ENCODE measurements at places on chromosomes 2 and 18.

DNA sequence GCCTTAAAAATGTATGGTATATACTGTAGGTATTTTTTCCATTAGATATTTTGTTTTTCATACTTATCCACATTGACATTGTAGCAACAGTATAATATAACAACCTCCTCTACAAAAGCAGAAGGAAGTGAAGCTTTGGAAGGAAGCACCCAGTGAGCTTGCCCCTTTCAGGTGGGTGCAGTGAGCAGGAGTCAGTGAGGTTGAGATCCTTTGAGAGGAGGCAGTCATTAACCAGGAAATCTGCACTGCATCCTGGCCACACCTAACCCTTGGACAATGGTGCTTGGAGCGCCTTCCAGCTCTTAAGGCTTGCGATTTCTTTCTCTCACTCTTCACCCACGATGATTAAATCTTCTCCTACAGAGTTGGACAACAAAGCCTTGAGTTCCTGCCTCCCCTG is 13.9 kb downstream of the IL37 start:
- no peak for DNase-seq

DNA sequence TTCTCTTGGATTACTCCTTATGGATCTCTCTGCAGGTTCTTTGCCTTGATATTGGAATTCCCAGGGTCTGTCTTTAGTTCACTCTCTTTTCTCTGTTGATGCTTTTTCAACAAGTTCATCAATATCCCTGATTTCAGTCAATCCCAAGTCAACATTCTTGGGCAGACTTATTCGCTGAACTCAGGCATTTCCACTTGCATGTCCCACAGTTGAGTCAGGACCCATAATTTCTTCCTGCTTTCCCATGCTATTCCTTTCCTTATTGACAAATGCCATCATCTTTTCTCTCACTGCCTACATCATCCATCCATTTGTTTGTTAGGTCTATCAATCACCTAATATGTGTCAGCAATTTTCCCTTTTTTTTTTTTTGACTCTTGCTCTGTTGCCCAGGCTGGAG is 11.6 kb downstream of the GPD2 start:
- no peak for DNase-seq

GRCh38 chr2:73386342-73386868 is 769 bp downstream of the ALMS1 start:
- no peak for DNase-seq

DNA sequence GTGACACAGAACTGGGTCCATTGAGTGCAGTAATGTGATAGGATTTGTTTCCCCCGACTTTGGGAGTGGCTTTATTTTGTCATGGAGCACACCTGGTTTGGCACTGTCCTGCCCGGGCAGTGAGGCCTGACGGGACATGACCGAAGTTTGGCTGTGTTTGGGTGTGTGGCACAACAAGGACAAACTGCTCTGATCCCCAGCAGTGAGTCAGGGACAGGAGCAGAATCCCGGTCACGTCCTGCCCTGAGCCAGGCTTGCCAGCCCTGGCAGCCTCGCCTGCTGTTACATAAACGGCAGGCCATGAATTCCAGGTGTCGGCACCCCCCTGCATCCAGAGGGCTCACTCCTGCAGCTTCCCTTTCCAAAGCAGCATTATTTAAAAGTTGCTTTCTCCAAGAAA is 45.7 kb downstream of the IMPA2 start:
- DNase-seq = no peak

DNA sequence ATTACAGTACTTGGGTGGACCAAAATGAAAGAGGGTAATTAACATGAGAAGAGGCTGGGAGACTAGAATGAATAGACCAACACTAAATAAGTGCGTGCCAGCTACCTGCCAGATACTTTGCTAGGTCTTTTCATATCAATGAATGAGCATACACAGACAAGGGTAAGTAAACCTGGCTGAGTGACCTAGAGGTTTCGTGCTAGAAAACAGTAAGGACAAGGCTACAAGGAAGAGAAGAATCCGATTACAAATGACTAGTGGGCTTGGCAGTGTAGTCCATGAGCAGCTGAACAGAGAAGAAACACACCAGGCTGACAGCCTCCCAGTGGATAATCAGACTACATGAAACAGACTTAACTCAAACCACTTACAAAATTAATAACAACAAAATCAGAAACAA is 64.6 kb downstream of the THADA start:
- no peak for DNase-seq

GRCh38 chr2:159890551-159891266 is 92.7 kb upstream of the CD302 start:
- DNase-seq = no peak

- no peak for DNase-seq
Observed at GRCh38 chr2:149899390-149899789, 311.8 kb upstream of the MMADHC start.

DNA sequence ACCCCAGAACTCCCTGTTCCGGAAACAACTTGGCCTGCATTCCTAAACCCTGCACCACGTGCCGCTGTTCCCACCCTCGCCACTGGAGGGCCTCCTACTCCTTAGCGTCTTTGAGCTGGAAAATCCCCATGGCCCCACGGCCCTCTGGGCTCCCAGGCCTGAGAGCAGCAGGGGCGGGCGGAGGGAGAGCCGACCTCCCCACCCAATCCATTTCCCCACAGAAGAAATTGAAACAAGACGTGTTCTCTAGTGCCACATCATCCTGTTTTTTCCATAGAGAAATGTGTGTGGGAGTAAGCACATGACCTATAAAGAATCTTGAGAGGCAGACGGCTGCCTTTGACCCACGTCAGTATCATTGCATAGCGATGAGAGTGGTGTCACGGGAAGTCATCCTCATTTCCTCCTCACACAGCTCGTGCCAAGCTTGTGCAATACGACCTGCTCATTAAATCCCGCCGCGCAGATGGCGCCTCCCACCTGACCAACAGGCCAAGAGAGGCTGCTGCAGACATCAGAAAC is 79.2 kb downstream of the LAMA1 start:
- peak; percentile 68 for DNase-seq

GRCh38 chr2:12539336-12539735 is 177.4 kb upstream of the TRIB2 start:
- DNase-seq = no peak

- DNase-seq = no peak
Observed at GRCh38 chr2:161036926-161037325, 123.3 kb upstream of the TANK start.

GRCh38 chr2:189129971-189130370 is 49.6 kb downstream of the COL5A2 start:
- no peak for DNase-seq

GRCh38 chr2:216554755-216555154 is 56.1 kb downstream of the RPL37A start:
- DNase-seq = no peak

DNA sequence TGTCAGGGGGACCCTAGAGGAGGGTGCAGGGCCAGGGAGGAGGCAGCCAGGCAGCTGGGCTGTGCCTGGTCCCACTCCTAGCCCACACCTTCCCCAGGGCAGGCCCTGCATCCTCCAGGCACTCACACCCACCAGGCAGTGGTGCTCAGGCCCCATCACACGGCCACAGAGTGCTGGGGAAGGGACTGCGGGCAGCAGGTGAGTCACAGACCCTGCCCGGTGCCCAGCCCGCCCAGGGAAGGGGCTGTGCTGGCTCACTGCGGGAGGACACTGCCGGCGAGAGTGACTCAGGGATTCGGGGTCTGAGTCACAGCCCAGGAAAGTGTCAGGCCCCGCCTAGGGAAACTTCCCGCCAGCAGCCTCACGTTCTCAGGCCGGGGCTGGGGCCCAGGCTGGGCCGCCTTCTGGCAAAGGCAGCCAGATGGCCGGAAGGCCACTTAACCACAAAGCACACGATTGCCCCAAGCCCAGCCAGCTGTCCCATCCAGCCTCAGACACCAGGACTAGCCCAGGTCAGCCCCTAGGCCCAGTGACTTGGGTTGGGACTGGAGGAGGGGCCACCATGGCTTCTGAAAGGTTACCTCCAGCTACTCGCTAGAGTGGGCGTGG is 42.2 kb downstream of the BIN1 start:
- DNase-seq = peak; percentile 72

GRCh38 chr2:120622886-120623753 is 112.5 kb upstream of the GLI2 start:
- DNase-seq = no peak

DNA sequence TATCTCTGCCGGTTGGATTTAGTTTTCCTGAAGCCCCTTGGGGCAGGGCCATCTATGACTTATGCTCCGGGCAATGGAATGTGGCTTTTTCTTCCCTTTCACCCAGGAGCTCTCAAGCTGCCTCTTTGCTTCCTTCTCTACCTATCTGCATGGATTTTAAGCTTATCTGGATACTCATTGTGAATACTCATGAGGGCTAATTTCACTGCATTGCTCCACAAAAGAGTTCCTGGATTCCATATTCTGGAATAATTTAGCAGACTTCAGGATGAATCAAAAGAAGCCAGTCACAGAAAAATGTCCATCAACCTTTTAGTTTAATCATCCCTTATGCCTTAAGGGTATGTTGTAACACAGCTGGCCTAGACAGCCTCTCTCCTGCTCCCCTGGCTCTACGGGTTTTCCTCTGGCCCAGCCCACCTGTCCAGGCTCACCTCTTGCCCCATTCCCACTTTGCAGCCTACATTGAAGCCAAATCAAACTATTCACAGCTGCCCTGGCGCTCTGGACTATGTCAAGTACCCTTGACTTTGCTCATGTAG is 122.8 kb upstream of the RMDN2 start:
- DNase-seq = no peak

DNA sequence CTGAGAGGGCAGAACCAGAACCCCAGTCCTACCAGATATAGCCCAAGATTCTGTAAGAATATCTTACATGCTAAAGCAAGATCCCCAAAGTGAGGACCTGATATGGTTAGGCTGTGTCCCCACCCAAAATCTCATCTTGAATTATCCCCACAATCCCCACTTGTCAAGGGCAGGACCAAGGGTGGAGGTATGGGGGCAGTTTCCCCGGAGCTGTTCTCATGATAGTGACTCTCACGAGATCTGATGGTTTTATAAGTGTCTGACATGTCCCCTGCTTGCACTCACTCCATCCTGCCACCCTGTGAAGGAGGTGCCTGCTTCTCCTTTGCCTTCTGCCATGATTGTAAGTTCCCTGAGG is 19.9 kb downstream of the TTC32 start:
- DNase-seq = no peak

- no peak for DNase-seq
Observed at GRCh38 chr2:166170356-166170755, 42.5 kb upstream of the SCN1A start.

DNA sequence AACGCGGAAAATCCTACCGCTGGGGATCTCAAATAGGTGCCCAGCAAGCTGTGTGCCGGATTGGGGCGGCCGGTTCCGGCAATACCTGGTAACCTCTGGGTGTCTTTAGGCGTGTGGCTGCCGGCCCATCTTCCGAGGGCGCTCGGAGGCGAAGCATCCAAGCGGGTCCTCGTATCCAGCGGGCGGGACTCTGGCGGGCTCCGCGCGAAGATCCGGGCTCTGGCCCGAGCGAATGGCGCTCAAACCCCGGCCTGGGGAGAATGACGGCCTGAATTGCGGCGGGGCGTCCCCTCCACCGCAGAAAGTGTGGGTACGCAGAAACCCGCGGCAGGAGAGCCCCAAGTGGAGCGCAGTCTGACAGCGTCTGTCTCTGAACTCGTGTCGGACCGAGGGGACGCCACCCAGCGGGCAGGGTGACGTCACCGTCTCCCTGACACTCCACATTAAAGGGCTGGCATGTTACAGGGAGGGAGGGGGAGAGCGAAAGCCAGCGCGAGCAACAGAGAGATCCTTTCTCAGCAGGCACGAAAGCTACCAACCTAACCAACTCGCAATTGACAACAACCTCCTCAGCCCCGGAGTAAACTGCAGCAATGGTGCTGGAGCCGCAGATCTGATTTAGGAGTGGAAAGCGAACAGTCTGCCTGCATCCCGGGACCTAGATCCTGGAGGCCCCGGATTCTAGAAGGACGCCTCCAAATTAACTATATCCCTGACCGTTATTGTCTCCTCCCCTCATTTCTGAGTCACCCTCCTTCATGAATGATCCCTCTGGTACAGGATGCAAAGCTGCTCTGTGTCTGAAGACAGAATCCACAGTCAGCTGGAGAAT is at the start of gene SKOR2:
SKOR2 (minus strand) TSS at position 372 of the 832 bp plus-strand sequence. CDS start 2,477 bp downstream, outside the sequence.
- no peak for DNase-seq

- DNase-seq = no peak
Observed at GRCh38 chr2:205175831-205176230, 506.5 kb upstream of the NRP2 start.

DNA sequence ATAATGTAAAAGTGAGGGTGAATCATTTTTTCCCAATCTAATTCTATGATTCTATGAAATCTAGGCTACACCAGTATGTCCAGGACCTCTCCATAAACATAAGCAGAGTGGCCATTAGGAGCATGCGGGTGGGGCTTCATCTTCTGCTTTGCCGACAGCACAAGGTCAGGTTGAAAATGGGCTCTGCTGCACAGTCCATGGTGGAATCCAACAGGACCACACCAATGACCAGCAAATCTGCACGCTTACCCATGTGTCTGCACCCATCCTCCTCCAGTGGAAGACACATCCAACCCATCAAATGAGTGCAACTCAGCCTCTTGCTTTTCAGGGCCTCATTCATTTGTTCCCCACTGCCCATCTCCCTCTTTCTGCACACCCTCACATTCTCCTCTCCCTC is 43.3 kb upstream of the SKOR2 start:
- DNase-seq = no peak

- no peak for DNase-seq
Observed at GRCh38 chr18:40866968-40867367, 1088.1 kb upstream of the PIK3C3 start.

DNA sequence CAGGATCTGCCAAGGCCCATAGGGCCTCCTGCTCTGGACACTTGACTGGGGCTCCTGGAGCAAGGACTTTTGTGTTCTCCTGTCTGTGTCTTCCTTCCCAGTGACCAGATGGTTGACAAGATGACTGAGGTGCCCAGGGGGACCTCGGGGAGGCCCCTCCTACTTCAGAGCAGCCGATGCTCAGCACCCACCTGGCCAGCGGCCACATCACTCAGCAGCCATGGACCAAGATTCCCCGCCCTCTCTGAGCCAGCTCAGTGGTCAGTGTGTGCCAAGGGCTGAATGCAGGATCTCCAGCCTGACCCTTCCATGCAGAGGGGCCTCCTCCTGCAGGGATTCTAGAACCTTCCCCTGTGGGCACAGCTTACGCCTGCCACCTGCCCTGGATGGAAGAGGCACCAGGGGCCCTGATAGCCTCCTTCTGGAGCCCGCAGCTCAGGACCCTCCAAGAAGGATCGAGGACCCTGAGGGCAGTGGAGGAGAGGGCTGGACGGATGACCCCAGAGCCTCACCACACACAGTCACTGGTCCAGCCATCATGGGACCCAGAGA is 87.4 kb upstream of the GPC1 start:
- no peak for DNase-seq

GRCh38 chr2:108946442-108946841 is 42.6 kb downstream of the EDAR start:
- no peak for DNase-seq

DNA sequence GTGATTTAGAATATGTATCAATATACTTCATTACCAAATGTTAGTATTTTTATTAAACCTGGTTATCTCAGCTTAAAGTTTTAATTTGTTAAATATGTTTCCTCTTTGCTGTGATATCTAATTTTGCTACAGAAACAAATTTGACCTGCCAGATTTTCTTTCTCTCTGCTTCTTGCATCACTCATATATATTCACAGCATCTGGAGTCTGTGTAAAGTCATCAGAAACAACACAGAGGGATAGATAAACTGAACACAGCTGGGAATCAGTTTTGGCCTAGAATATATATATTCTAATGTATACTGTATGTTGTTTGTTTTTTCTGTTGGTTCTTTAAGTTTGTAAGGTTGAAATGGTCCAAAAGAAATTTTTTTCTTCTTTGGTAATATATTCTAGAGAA is 8.5 kb downstream of the PSMD14 start:
- DNase-seq = no peak

- DNase-seq = no peak
Observed at GRCh38 chr2:208493186-208493585, 86.6 kb downstream of the PTH2R start.

Data from forelimb muscle (tissue), 1 donor.